NCI-H2081 treated with DMSO at 0.1 percent for 48 hours (cell line): ENCODE measurements at places on chromosomes 16 and 17.

- no peak for DNase-seq
Measured at GRCh38 chr17:57640079-57640478, 105.0 kb downstream of the CCDC182 start.

DNA sequence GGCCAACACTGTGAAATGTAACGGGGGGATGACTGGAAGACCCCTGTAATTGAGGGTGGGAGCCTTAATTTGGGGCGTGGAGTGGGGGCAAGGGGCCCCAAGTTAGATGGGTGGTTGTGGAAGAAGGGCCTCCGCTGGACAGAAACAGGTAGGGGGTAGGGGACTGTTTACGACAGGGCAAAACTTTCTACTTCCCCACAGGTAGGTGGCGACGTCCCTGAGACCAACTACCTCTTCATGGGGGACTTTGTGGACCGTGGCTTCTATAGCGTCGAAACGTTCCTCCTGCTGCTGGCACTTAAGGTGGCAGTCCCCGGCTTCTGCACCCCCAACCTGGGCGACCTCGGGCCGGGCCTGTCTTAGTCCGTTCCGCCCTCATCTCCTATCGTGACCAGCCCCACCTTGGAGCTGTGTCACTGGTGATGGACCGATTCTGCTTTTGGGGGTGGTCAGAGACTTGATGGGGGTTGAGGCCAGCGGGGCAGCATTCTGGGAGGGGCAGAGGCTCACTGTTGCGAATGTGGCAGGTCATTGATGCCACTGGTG, 6.8 kb downstream of the PPP4C start:
- DNase-seq, result no peak

DNA sequence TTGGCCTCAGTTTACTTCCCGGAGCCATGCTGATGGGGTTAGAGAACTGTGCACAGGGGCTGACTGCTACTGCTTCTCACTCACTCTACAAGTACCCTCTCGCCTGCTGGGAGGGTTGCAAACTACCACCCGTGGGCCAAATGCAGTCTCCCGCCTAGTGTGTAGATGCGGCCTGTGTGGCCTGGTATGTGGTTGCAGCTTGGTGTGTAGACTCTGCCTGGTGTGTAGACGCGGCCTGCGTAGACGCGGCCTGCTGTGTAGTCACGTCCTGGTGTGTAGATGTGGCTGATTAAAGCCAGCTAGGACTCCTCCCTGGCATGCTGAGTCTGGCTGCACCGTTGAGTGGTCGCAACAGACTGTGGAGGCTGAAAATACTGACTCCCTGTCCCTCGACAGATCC, 7.3 kb downstream of the CANT1 start:
- no peak for DNase-seq

GRCh38 chr17:52120465-52120864, 38.0 kb downstream of the CA10 start:
- DNase-seq, result no peak
